ENCODE measurements at places on chromosomes 2 and 18. TPM values are rescaled to one million over a fixed set of nuclear protein-coding genes. Genes with fewer than 3 reads are reported as not detected.

STARD6 gene
- not detected for polyA plus RNA-seq

CKAP2L gene
- polyA plus RNA-seq = 1.1 TPM

TRIM43 gene
- polyA plus RNA-seq = not detected

CYP27C1 gene
- polyA plus RNA-seq = 0.25 TPM

CERS6 gene
- 6.6 TPM for polyA plus RNA-seq

DNA sequence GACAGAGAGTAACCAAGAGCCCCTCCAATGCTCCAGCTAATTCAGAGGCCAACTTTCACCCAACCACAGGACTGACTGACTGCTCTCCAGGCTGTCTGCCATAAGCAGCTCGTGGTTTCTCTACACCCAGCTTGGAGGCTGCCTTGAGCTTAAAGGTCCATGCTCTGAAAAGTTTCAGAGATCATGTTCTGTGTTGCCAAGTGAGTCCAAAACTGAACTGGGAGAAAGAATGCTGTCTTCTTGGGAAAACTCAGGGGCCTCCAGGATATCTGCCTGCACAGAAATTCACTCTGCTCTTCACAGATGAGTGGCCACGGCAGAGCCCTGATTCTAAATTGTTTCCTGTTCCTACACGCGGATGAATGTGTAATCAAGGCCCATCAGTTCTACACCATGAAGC lies 51.1 kb downstream of the LPIN2 start:
- peak overlapping the region; percentile 54 for H3K27ac ChIP-seq
- no peaks in the 10 kb centered on the region for H3K36me3 ChIP-seq
- H3K4me1 ChIP-seq = peaks cover 79% of the 10 kb centered on the region
- H3K4me3 ChIP-seq = no peak overlapping the region
- no peaks in the 10 kb centered on the region for H3K27me3 ChIP-seq
- no peak for DNase-seq

DNA sequence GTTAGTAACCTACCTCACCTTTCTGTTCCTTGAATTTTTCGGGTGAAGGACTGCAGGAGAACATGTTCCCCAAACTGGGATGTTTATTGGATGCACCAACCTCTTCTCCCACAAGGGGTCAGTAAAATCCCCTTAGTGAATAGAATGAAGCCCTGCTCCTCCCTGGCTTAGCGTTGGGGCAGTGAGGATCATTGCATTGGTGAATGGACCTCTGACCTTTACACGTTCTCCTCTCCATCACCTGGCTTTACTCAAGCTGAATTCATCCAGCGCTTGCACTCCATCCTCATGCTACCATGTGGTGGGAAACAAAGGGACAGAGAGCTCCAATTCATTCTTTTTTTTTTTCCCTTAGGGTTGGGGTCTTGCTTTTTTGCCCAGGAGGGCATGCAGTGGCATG lies 157.2 kb downstream of the MIB1 start:
- H3K27ac ChIP-seq = no peak overlapping the region
- no peak overlapping the region for H3K4me3 ChIP-seq

GRCh38 chr2:136363900-136364299 lies 246.0 kb upstream of the CXCR4 start:
- H3K4me1 ChIP-seq = no peaks in the 10 kb centered on the region
- H3K27me3 ChIP-seq = no peaks in the 10 kb centered on the region
- DNase-seq = no peak

DNA sequence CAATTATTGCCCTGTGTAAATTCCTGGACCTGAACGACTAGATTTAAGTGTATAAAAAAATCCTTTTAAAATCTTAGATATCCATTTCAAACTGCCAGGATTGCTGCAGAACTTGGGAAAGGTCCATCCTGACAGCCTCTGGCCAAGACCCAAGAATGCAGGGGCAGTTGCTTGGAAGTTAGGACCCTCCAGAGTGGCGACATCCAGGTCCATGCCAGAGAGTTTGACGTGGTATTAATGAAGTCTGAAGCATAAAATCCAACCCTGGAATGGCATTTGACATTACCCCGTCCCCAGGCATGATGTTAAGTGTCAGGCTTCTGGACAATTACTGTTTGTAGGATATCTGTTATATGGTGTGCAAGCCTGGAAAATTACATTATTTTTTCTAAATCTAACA lies 810.2 kb downstream of the CNTNAP5 start:
- no peaks in the 10 kb centered on the region for H3K36me3 ChIP-seq
- no peaks in the 10 kb centered on the region for H3K4me1 ChIP-seq
- H3K27me3 ChIP-seq = no peaks in the 10 kb centered on the region
- no peak overlapping the region for H3K4me3 ChIP-seq
- no peak overlapping the region for H3K27ac ChIP-seq

DNA sequence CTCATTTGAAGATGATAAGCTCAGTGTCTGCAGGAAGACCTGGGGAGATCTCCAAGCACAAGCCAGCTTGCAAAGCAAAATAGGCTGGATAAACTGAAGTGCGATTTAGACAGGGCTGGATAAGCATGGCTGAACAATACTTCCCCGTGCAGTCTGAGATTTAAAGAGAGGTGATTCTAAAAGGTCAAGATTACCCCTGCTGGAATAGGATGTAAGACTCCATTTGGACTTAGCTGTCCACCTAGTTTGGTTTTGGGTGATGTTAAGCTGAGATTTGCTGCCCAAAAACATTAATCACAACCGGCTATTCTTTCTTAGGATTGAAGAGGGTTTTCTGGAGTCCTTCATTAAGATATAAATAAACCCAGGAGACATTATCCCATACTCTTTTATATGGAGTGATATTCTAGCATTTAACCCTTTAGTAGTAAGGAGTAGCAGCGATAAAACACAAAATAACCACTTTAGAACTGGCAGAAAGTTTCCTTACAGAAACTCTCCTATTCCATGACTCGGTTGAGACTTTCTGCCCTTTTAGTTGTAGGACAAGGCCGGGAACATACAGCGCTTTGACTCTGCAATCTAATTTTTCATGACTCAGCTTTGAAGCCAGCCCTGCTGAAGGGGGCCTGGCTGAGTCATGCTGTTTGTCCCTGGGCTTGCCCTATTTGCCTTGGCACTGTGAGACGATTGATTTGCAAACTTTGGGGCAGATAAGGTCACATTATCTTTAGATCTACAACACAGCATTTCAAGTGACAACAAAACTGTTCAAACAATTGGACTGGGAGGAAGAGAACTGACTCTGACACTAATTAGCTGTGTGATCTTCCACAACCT lies 238.2 kb downstream of the GCA start:
- DNase-seq = peak; percentile 61
- H3K36me3 ChIP-seq = no peaks in the 10 kb centered on the region
- no peak overlapping the region for H3K4me3 ChIP-seq
- peaks cover 14% of the 10 kb centered on the region for H3K4me1 ChIP-seq
- H3K27me3 ChIP-seq = no peaks in the 10 kb centered on the region

GRCh38 chr2:170461889-170462288 lies 253.2 kb upstream of the SP5 start:
- H3K4me1 ChIP-seq = no peaks in the 10 kb centered on the region
- H3K4me3 ChIP-seq = no peak overlapping the region
- H3K36me3 ChIP-seq = no peaks in the 10 kb centered on the region
- no peak for DNase-seq
- H3K27ac ChIP-seq = no peak overlapping the region

- no peak overlapping the region for H3K4me3 ChIP-seq
- H3K4me1 ChIP-seq = no peaks in the 10 kb centered on the region
- H3K27me3 ChIP-seq = peaks cover 3% of the 10 kb centered on the region
Observed at GRCh38 chr2:149044500-149044899, 6.0 kb downstream of the LYPD6B start.

- peak; percentile 92 for DNase-seq
- peaks cover 25% of the 10 kb centered on the region for H3K4me1 ChIP-seq
- H3K36me3 ChIP-seq = no peaks in the 10 kb centered on the region
- H3K27me3 ChIP-seq = no peaks in the 10 kb centered on the region
- no peak overlapping the region for H3K4me3 ChIP-seq
- H3K27ac ChIP-seq = peak overlapping the region; percentile 52
Observed at GRCh38 chr2:23669413-23670244, 257.3 kb downstream of the ATAD2B start.

- H3K27ac ChIP-seq = no peak overlapping the region
- no peaks in the 10 kb centered on the region for H3K4me1 ChIP-seq
- H3K27me3 ChIP-seq = peaks cover 15% of the 10 kb centered on the region
- no peak overlapping the region for H3K4me3 ChIP-seq
- H3K36me3 ChIP-seq = no peaks in the 10 kb centered on the region
Observed at GRCh38 chr2:176035013-176035691, 33.1 kb upstream of the LNPK start.

GRCh38 chr2:157813467-157813866 lies 62.7 kb downstream of the ACVR1 start:
- H3K4me3 ChIP-seq = no peak overlapping the region
- no peak for DNase-seq
- H3K4me1 ChIP-seq = peaks cover 9% of the 10 kb centered on the region
- no peaks in the 10 kb centered on the region for H3K27me3 ChIP-seq
- peaks cover 32% of the 10 kb centered on the region for H3K36me3 ChIP-seq

GRCh38 chr2:104952976-104953375 lies 84.9 kb upstream of the MRPS9 start:
- H3K27ac ChIP-seq = no peak overlapping the region
- no peak for DNase-seq
- no peak overlapping the region for H3K4me3 ChIP-seq
- H3K4me1 ChIP-seq = no peaks in the 10 kb centered on the region
- H3K36me3 ChIP-seq = no peaks in the 10 kb centered on the region

GRCh38 chr2:119371111-119371510 lies 4.3 kb downstream of the DBI start:
- no peak for DNase-seq
- H3K27me3 ChIP-seq = no peaks in the 10 kb centered on the region
- H3K4me1 ChIP-seq = peaks cover 16% of the 10 kb centered on the region

Data from stomach (tissue), 19 donors.